ENCODE measurements at places on chromosomes 12 and 14. TPM values are rescaled to one million over a fixed set of nuclear protein-coding genes. Genes with fewer than 3 reads are reported as not detected.

OTX2 gene
- total RNA-seq = not detected

CPSF2 gene
- 63.7 TPM for total RNA-seq

DNA sequence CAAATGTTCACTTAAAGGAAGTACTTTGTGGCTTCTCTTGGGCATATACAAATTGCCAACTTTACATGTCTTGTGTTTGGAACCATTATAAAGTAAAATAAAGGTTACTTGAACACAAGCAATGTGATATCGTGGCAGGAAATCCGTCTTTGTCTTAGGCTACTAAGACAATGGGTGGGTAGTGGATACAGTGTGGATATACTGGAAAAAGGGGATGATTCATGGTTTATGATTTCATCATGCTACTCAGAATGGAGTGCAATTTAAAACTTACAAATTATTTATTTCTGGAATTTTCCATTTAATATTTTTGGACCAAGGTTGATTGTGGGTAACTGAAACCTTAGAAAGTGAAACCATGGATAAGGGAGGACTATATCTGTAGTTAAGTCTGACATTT, 48.4 kb downstream of the MYRFL start:
- DNase-seq = no peak
- H3K27me3 ChIP-seq = peaks cover 6% of the 10 kb centered on the region
- no peaks in the 10 kb centered on the region for H3K4me1 ChIP-seq
- H3K27ac ChIP-seq = no peak overlapping the region

- H3K27ac ChIP-seq = no peak overlapping the region
- H3K4me1 ChIP-seq = peaks cover 7% of the 10 kb centered on the region
- peaks cover 25% of the 10 kb centered on the region for H3K27me3 ChIP-seq
- H3K36me3 ChIP-seq = no peaks in the 10 kb centered on the region
Observed at GRCh38 chr12:47945341-47945728, 18.1 kb upstream of the TMEM106C start.

DNA sequence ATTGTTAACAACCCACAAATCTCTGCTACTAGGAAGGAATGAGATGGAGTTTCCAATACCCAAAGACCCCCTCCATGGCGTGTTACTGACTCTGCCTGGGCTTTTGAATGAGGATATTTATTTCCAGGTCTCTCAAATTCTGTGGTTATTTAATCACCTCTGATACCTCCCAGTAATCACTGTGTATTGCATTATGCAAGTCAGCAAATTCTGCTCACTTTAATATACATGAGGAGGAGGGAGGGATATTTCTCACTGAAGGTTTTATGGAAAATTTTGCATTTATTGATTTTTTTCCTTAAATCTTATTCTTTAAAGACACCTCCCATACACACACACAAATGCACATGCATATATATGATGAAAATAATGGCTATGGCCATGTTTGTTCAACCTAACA, 962.9 kb downstream of the VRK1 start:
- no peak overlapping the region for H3K4me3 ChIP-seq
- peaks cover 6% of the 10 kb centered on the region for H3K4me1 ChIP-seq
- H3K27me3 ChIP-seq = no peaks in the 10 kb centered on the region
- DNase-seq = no peak

DNA sequence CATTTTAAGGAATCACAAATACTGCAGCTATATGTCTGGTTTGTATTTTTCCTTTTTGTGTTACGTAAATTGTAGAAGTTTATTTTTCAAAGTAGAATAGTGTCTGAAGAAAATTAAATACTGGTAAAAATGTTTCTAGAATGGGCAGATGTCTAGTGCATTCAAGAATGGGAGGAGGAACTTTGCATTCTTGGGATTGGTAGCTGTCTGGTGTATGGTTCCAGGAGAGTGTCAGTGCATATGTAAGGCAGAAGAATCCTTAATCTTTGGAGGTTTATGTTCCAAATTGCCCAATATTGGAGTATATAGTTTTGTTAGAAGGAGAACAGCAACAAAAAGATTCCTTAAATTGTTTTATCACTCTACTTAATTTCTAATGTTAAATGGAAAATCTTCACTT, 13.5 kb downstream of the PAPOLA start:
- H3K36me3 ChIP-seq = peaks cover 7% of the 10 kb centered on the region
- no peak overlapping the region for H3K4me3 ChIP-seq
- H3K27ac ChIP-seq = no peak overlapping the region
- H3K27me3 ChIP-seq = no peaks in the 10 kb centered on the region
- no peak for DNase-seq
- peaks cover 39% of the 10 kb centered on the region for H3K4me1 ChIP-seq

DNA sequence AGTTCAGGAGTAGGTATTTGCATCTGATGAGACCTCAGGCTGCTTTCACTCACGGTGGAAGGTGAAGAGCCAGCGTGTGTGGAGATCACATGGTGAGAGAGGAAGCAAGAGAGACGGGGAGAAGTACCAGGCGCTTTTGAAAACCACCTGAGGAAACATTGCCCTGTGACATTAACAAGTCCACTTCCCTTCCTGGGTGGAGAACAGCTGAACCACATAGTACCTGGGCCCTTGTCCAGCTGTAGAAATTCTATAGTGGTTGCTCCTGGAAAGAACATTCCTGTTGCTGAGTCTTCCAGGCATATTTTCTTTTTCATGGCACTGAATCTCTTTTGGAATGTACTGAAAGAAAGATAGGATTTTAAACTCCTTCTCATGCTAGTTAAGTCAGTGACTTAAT, 87.3 kb upstream of the RIN3 start:
- no peak overlapping the region for H3K4me3 ChIP-seq
- no peak overlapping the region for H3K27ac ChIP-seq
- peaks cover 5% of the 10 kb centered on the region for H3K27me3 ChIP-seq
- no peaks in the 10 kb centered on the region for H3K36me3 ChIP-seq
- peaks cover 8% of the 10 kb centered on the region for H3K4me1 ChIP-seq
- no peak for DNase-seq

DNA sequence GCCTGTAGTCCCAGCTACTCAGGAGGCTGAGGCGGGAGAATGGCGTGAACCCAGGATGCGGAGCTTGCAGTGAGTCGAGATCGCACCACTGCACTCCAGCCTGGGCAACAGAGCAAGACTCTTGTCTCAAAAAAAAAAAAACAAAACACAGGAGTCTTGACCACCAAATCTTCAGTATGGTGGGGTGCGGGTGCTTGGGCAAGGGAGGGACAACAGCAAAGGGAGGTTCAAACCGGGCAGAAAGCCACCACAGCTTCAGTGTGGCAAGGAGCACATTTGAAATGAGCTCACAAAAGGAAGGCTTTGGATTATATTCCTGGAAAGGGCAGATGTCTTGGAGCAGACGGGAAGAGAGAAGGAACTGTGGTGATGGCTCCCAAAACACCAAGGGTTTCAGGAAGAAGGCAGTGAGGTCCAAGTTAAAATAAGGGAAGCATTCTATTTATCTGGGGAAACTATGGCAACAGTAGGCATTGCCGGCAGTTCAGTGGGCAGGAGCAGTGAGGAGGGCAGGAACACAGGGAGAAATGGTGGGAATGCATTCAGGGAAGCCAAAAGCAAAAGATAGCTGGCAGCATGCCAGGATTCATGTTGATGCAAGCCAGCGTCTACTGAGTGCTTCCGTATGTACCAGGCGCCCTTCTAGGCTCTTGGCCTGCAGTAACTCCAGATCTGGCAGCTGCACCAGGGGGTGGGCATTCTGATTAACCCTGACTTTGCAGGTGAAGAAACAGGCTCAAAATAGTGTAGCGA, 51.0 kb upstream of the SRSF5 start:
- peak overlapping the region; percentile 28 for H3K4me3 ChIP-seq
- H3K36me3 ChIP-seq = peaks cover 50% of the 10 kb centered on the region
- peak; percentile 35 for DNase-seq
- peaks cover 65% of the 10 kb centered on the region for H3K4me1 ChIP-seq

DNA sequence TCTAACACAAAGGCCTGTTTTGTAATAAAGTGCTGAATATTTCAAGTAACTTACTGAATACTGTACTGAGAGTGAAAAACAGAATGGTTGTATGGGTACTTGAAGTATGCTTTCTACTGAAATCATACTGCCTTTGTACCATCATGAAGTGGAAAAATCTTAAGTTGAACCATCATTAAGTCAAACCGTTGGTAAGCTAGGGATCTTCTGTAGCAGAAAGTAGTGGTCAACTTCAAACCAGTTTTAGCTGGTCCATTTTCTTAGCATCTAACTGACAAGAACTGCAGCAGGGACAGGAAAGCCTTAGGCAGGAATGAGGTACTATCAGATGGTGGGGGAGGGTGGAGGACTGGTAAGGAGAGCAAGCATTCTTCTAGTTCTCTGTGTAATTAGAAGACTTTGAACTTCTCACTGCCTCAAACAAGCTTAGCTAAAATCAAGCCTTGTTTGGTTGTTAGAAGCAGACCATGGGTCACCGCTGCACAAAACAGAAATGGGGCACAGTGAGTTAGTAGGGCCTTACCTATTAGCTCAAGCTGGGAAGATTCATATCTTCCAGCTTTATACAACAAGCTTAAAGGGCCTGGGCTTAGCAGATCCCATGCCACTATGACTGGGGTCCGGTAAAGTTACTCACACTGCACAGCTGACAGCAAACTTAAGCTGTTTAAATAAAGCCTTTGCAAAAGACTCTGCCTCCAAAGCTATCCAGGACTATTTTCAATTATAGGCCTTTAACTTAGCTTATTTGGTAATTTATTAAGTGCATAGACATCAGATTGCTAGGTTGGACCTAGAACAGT, 73.8 kb downstream of the ACADS start:
- no peak overlapping the region for H3K4me3 ChIP-seq
- no peaks in the 10 kb centered on the region for H3K27me3 ChIP-seq
- peaks cover 27% of the 10 kb centered on the region for H3K36me3 ChIP-seq

DNA sequence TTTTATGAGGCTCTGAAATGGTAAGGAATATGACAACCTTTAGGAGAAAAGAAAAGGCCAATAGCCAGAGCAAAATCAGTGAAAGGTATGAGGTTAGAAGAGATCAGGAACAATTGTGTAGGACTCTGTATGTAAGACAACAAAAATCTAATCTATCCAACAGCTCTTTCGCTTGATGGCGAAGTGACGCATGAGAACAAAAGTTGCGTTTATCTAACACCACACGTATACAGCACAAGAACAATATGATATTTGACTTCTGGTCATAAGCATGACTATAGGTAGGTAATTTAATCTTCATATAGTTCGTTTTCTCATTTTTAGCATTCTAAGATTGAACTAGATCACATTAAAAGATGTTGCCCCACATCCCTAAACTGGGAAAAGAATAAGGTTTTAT, 1.5 kb downstream of the CLECL1 start:
- peak overlapping the region; percentile 76 for H3K4me3 ChIP-seq
- peaks cover 45% of the 10 kb centered on the region for H3K4me1 ChIP-seq
- H3K27me3 ChIP-seq = no peaks in the 10 kb centered on the region

DNA sequence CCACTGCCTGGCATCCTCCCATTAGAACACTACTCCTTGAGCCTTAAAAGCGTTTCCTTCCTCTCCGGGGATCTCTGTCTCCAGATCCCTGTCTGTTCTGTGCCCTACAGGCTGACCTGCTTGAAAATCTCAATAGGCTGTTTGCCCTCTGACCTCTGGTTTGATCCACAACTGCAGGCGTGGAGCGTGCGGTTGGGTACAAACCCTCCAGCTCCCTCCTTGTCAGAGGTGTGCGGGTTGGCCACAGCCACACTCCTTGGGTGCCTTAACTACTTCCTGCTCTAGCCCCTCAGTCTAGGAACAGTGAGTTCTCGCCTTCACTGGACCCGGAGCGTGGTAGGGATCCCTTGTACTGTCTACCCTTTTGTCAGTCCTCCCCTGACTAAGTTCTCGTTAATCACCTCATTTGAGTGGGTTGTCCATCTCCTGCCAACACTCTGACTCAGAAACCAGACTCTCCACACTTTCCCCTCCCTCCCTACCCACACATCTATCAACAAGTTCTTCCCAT, 33.1 kb downstream of the CMKLR1 start:
- H3K4me1 ChIP-seq = peaks cover 70% of the 10 kb centered on the region
- H3K4me3 ChIP-seq = no peak overlapping the region
- H3K27me3 ChIP-seq = peaks cover 8% of the 10 kb centered on the region
- peaks cover 1% of the 10 kb centered on the region for H3K36me3 ChIP-seq

- H3K27me3 ChIP-seq = no peaks in the 10 kb centered on the region
- peaks cover 41% of the 10 kb centered on the region for H3K4me1 ChIP-seq
- peaks cover 11% of the 10 kb centered on the region for H3K36me3 ChIP-seq
- peak overlapping the region; percentile 36 for H3K27ac ChIP-seq
- peak overlapping the region; percentile 46 for H3K4me3 ChIP-seq
Observed at GRCh38 chr12:124391340-124392261, 96.7 kb downstream of the RFLNA start.

All from activated CD8-positive, alpha-beta T cell treated with anti-CD3 and anti-CD28 coated beads, Interleukin-2, amount 10 ng/mL, durations not matched to agents 7 days and 5 days (primary cell).